CD8-positive, alpha-beta memory T cell (primary cell): ENCODE measurements at places on chromosomes 7 and 10.

- DNase-seq = no peak
These were observed 108.8 kb downstream of the ADCYAP1R1 start for GRCh38 chr7:31160941-31161340.

GRCh38 chr10:124565565-124566221 is 104.1 kb downstream of the LHPP start:
- DNase-seq = no peak

DNA sequence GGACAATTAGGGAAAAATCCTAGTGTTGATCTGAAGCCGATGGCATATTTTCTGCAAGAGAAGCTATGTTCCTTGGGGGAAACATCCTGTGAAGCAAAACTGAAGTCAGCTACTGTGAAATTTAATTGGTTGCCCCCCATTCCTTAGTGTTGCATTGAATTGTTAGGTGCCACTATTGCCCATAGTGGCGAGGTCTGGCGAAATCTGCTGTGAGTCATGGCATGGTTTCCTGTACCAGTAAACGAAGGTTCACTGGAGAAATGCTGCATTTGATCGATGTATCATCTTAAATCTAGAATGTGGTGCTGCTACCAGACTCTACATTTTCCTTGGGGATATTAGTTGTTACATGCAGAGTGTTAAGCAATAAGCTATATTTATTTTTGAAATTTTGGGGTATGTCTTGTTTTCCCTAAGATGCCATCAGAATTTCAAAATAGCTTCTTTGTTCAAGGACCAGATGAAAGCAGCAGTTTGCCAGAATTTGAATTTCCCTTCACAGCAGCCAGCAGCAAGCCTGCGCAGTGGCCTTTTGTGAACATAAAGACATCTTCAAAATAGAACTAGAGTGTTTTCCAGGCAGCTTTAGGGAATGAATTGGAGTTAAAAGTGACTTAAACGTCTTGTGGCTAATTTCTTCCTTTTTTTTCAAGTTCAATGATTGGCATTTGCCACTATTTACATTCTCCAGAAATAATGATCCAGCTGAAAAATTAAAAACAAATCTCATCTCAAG is 348.6 kb upstream of the COBL start:
- no peak for DNase-seq

DNA sequence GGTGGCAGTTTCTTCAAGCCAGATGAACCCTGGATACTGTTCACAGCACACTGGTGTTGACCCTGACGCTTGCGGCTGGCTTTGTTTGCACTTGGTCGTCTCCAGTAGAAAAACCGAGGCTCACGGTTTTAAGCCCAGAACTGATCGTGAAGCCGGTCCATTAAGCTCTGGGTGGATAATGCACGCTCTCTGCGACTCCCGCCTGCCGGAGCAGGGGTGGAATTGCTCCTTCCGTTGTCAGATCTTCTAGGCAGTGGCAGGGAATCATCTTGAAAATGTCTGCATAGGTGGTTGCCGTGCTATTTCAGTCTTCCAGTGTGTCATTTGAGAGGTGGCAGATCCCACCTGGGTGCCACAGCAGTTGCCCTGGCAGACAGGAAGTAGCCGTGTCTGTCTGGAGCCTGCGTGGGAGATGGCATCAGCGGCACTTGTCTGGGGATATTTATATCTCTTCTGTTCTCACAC is 35.9 kb upstream of the AP5Z1 start:
- DNase-seq = peak; percentile 30

DNA sequence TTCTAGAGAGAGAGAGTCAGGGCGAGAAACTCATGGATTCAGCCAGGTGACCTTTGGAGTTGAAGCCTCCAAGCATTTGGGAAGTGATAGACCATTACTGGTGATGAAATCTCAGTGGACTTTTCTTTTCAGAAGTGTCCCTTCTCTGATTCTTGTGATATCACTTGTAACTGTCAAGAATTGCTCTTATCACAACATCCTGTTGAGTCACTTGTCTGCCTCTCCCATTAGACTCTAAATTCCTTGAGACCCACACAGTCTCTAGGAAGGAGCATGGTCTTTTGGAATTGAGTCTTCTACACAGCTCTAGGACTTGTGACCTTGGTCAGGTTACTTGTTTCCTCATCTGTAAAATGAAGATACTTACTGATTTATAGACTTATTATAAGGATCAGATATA is 81.0 kb downstream of the CFAP58 start:
- no peak for DNase-seq

DNA sequence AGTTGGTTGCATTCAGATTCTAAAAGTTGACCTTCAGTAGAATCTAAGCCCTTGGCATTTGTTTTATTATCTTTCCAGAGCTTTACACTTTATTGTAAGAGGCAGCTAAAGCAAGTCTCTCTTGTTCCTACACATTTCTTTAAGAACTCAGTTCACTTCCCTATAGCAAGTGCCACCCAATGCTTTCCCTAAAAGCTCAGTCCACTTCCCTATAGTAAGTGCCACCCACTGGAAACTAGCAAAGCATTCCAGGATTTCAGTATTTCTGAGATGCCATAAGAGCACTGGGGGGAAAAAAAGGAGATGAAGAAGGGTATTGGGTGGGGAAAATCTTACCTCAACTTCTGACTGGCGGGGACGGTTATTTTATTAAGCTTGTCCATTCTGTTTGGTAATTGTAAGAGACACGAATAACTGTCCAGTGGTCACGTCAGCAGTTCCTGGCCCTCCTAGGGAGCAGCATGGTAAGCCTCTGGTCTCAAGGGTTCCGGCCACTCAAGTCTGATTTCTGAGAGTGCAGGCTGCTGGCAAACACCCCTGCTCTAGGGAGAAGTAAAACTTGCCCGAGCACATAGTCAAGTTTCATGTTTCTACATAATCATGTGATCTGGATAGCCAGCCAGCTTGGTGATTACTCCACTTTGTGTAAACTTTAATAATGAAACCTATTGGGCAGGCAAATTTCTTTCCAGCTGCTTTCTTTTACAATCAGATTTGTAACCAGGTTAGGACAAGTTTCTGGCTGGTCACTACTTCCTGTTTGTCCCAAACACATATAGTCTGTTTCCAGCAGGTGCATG is at the start of gene BLNK:
BLNK (minus strand) TSS at position 554 of the 800 bp plus-strand sequence; CDS start at position 383, 171 bp downstream.
- DNase-seq = no peak

DNA sequence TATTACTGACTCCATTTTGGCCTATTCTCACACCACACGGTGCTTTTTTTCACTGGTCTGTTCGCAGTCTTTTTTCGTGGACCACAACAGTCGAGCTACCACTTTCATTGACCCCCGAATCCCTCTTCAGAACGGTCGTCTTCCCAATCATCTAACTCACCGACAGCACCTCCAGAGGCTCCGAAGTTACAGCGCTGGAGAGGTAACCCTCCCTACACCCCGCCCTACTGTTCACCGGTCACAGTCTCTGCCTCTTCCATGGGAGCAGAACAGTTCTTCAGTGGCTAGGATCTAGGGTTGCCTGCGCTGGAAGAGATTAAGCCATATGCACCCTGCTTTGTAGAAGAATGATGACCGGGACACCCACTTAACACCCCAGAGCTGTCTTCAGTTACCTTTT is 103.4 kb upstream of the STK17A start:
- no peak for DNase-seq

GRCh38 chr10:129193148-129193547 is 273.9 kb upstream of the MGMT start:
- no peak for DNase-seq

DNA sequence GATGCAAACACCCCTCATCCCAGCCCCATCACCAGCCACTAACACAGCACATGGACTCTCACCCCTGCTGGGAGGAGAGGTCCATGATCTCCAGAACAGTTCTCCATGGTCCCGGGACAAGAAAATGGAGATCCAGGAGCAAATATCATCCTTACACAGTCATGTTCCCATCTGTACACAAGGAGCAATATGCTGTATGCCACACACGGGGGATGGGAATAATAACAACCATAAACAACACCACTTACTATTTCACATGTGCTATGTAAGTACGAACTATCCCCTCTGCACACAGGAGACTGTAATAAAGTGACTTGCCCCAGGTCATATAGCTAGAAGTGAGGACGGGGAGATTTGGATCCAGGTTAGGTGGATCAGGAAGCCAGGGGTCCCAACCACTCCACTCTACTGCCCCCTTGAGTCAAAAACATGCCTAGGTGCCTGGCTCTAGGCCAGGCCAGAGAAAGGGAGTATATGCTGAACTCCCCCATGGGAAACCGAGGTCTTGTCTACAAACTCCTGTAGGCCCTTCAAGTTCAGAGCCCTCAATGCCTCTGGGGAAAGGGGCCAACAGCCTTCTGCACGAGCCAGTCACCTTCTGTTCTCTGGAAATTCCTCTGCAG is 34.1 kb downstream of the LRRC20 start:
- no peak for DNase-seq

DNA sequence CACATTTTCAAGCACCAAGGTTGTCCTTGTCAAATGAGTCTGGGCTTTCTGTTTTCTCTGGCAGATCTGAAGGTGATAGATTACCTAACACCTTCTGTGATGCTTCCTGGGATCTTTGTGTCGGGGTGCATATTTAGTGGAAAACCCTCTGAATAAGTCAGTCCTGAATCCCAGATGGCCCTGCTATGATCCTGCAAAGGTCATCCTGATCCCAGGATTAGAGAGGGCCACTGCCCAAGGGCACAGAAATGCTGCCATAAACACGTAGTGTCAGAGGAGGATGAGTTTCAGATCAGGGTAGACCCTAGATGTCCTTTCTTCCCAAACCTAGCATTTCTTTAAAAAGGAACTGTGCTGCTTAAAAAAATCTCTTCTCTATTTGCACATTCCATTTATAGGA is 19.0 kb downstream of the AGR2 start:
- DNase-seq = no peak

DNA sequence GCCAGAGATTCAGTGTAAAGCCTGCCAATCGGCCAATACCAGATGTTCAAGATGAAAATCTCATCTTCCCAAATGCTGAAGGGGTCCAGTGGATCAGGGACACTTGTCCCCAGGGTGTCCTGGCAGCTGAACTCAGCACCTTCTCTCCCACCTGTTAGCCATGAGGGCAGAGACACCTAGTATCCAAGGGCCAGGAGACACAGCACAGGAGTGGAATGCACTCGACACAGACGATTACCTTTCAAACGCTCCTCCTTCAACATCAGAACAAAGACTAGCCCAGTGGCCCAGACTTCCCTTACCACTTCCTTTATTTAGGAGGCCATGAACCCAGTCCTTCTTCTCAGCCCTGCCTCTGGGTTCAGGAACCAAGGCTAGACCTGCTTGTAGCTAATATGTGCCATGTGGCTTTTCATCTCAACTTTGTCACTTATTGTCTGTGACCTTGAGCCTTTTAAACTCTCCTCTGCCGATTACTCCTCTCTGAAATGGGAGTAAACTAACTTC is 180.3 kb upstream of the PLXNA4 start:
- no peak for DNase-seq

DNA sequence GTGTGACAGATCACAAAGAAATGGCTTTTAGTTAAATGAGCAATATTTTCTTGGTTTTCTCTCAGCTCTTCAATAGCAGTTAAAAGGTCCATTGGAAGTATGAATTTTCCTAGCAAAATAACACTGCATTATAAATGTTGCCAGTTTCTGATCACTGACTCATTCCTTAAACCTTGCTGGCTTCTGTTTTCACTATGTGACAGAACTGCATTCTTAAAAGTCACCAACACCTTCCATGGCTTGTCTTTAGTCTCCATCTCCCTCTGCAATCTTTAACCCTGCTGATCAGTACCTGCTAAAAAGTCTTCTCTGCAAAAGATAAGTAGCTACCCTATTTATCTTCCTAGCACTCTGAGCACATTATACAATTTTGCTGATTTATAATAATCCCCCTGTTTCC is 405.0 kb upstream of the LRRN3 start:
- DNase-seq = no peak

GRCh38 chr10:48652344-48652743 is 32.3 kb upstream of the WDFY4 start:
- no peak for DNase-seq

- no peak for DNase-seq
These were observed 382.7 kb downstream of the RPS24 start for GRCh38 chr10:78416031-78417011.

GRCh38 chr7:40716052-40716451 is 581.2 kb downstream of the SUGCT start:
- DNase-seq = no peak

DNA sequence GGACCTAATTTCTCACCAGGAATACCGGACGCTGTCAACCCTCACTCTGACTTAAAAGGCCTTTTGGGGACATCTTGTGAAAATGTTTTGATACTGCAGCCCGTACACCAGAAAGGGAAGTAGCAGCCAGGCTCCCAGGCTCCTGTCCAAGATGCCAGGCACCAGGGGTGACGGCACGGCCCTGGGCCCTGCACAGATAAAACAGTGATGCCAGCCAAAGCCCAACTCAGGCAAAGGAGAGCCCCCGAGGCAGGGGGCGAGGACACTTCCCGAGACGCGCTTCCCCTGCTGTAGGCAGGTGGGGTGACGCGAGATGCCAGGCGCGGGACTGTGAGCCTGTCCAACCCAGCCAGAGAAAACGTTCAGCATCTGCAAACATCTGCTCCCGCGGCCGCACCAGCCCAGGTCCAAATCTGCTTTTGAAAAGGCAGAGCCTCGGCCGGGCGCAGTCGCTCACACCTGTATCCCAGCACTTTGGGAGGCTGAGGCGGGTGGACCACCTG is 15.7 kb downstream of the ZFAND2A start:
- DNase-seq = no peak

DNA sequence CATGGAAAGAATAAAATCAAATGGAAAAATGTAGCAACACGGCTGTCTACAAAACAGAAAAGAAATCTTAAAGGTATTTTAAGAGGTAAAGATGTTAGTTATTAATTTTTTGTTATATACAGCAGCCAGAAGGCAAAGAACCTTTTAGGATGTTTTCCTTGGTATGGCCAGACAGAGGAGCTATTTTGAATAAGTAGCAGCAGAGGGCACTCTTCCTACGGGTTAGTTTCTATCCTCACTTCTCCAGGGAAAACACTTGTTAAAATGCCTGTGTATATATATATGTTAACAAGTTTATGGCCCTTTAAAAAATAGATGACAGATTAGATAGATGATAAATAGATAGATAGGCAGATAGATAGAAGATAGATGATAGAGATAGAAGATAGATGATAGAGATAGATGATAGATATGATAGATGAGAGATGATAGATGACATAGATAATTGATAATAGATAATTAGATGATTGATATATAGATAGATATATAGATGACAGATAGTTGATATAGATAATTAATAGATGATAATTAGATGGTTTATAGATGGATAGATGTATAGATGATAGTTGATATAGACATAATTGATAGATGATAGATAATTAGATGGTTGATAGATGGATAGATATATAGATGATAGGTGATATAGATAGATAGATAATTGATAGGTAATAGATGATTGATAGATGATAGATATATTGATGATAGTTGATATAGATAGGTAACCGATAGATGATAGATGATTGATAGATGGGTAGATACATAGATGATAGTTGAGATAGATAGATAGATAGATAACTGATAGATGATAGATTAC is 57.8 kb upstream of the WIPF3 start:
- DNase-seq = no peak
